Suprapubic skin (tissue), 4 donors: ENCODE measurements at places on chromosomes 7 and 10. TPM values are rescaled to one million over a fixed set of nuclear protein-coding genes. Genes with fewer than 3 reads are reported as not detected.

GRCh38 chr10:6408799-6409198, 171.3 kb downstream of the PRKCQ start:
- H3K4me3 ChIP-seq: no peak overlapping the region
- no peak overlapping the region for H3K27ac ChIP-seq
- no peaks in the 10 kb centered on the region for H3K27me3 ChIP-seq
- H3K4me1 ChIP-seq: peaks cover 11% of the 10 kb centered on the region

DNA sequence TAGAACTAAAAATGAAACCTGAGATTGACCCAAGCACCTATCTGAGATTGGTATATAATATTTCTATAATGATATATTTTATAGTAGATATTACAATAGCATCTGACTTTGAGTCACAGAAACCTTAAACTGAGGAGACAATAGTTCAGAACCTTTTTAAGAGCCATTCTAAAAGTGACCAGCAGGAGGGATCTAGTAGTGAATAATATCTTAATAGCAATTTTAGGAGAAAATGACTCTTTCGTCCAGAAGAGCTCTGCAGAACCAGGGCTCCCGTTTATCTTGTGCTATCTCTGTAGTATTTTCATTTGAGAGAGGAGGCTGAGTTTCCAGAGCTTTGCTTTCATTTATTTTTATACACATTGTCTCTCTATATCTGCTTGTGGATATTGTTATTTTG, 68.1 kb downstream of the PODXL start:
- H3K4me3 ChIP-seq: no peak overlapping the region
- no peak for DNase-seq
- no peak overlapping the region for H3K27ac ChIP-seq
- no peaks in the 10 kb centered on the region for H3K27me3 ChIP-seq
- H3K36me3 ChIP-seq: peaks cover 15% of the 10 kb centered on the region

- peak overlapping the region; percentile 95 for H3K4me3 ChIP-seq
- peaks cover 4% of the 10 kb centered on the region for H3K36me3 ChIP-seq
- peak overlapping the region; percentile 93 for H3K27ac ChIP-seq
- no peak for DNase-seq
Measured at GRCh38 chr10:92291616-92291865, 574 bp downstream of the MARCHF5 start.

DNA sequence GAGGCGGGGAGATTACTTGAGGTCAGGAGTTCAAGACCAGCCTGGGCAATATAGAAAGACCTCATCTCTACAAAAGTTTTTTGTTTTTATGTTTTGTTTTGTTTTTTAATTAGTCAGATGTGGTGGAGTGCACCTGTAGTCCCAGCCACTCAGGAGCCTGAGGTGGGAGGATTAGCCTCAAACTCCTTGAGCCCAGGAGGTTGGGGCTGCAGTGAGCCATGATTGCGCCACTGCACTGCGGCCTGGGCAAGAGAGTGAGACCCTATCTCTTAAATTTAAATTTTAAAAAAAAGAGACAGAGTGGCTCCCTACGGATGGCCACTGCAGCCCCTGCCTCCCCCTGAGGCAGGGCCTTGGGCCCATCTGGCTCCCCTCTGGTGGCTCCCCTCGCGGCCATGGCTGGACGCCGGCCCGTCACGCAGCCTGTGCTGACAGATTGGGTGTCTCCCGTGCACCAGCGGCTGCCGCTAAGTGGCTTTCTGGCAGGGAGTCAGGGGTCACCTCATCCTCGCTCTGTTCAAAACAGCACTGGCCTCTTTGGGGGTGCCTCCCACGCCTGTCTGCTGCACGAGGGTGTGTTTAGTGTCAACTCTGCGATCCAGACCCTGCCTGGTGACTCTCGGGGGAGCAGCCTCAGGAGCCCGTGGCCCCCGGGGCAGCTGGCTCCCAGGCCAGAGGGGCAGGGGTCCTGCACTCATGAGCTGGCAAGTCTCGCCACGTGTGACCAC, 44.4 kb upstream of the ELN start:
- H3K4me1 ChIP-seq: peaks cover 12% of the 10 kb centered on the region
- no peak for DNase-seq
- H3K27me3 ChIP-seq: no peaks in the 10 kb centered on the region
- no peak overlapping the region for H3K27ac ChIP-seq

DNA sequence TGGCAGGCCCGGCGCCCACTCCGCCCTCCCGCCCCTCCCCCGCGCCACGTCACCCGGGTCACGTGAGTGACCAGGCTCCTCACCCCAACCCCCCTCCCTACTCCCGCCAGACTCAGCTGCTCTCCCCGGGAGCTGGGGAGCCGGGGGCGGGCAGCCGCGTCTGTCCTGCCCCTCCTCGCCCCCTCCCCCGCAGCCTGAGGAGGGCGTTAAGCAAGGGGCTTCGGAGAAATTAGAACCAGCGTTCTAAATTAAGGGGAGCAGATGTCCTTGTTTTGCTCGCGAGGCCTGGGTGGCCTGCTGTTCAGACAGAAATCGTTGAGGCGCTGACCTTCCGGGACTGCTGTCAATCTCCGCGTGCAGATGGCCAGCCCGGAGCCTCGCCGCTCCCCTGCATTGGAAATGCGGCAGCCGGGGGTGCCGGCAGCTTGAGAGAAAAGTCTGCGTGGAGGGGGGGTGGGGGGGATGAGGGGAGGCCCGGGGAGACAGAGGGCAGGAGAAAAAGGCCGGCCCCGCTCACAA, 102.2 kb upstream of the ZNF438 start:
- peak overlapping the region; percentile 59 for H3K4me3 ChIP-seq
- no peaks in the 10 kb centered on the region for H3K27me3 ChIP-seq
- H3K27ac ChIP-seq: peak overlapping the region; percentile 75

- no peaks in the 10 kb centered on the region for H3K4me1 ChIP-seq
- no peak overlapping the region for H3K4me3 ChIP-seq
- H3K27ac ChIP-seq: no peak overlapping the region
- DNase-seq: no peak
- H3K36me3 ChIP-seq: no peaks in the 10 kb centered on the region
- H3K27me3 ChIP-seq: no peaks in the 10 kb centered on the region
Measured at GRCh38 chr7:21041666-21042065, 255.0 kb upstream of the SP8 start.

DNA sequence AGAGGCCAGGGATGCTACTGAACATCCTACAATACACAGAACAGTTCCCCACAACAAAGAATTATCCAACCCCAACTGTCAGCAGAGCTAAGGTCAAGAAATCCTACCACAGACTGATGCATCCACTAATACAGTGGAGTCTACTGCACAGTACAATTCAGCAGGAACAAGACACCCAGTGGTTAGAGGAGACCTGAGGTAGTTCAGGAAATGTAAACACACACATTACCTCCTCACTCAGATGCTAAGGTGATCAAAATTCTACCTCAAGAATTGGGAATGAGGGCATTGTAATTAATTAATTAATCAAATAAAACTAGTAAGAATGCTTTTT, 91.4 kb downstream of the ZFAND4 start:
- DNase-seq: no peak
- no peaks in the 10 kb centered on the region for H3K4me1 ChIP-seq
- H3K27me3 ChIP-seq: no peaks in the 10 kb centered on the region
- no peak overlapping the region for H3K4me3 ChIP-seq

GRCh38 chr10:86355571-86356038, 11.0 kb downstream of the GRID1 start:
- H3K4me3 ChIP-seq: no peak overlapping the region
- H3K27ac ChIP-seq: no peak overlapping the region
- H3K36me3 ChIP-seq: no peaks in the 10 kb centered on the region
- no peak for DNase-seq

- H3K36me3 ChIP-seq: no peaks in the 10 kb centered on the region
- no peak overlapping the region for H3K27ac ChIP-seq
- no peak for DNase-seq
- H3K4me3 ChIP-seq: no peak overlapping the region
Measured at GRCh38 chr10:100067466-100067865, 14.2 kb downstream of the CPN1 start.

NOS3 gene
- 9.7 TPM for total RNA-seq

NT5C3A gene
- 29.0 TPM for total RNA-seq

EMX2 gene
- 2.0 TPM for total RNA-seq

HYAL4 gene
- 1.1 TPM for total RNA-seq

CFAP69 gene
- total RNA-seq: 6.7 TPM

ANKRD1 gene
- not detected for total RNA-seq

AKR1C4 gene
- total RNA-seq: not detected

UCN3 gene
- not detected for total RNA-seq

EGR2 gene
- 28.4 TPM for total RNA-seq
